ENCODE measurements at places on chromosomes 16 and 17.

DNA sequence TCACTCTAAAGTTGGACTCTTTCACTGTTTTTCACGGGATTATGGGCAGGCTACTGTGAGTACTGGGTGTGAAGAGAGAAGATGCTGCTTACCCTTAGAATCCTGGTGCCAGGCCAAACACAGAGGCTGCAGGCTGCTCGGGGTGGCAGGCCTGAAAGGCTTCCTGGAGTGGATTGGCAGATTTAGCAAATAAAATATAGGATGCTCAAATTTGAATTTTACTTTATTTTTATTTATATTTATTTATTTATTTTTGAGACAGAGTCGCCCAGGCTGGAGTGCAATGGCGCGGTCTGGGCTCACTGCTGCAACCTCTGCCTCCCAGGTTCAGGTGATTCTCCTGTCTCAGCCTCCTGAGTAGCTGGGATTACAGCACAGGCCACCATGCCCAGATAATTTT, 14.9 kb upstream of the STAC2 start:
- H3K36me3 ChIP-seq, result peaks cover 2% of the 10 kb centered on the region
- no peak overlapping the region for H3K4me3 ChIP-seq
- no peak for DNase-seq
- peaks cover 39% of the 10 kb centered on the region for H3K4me1 ChIP-seq
- no peak overlapping the region for H3K27ac ChIP-seq

DNA sequence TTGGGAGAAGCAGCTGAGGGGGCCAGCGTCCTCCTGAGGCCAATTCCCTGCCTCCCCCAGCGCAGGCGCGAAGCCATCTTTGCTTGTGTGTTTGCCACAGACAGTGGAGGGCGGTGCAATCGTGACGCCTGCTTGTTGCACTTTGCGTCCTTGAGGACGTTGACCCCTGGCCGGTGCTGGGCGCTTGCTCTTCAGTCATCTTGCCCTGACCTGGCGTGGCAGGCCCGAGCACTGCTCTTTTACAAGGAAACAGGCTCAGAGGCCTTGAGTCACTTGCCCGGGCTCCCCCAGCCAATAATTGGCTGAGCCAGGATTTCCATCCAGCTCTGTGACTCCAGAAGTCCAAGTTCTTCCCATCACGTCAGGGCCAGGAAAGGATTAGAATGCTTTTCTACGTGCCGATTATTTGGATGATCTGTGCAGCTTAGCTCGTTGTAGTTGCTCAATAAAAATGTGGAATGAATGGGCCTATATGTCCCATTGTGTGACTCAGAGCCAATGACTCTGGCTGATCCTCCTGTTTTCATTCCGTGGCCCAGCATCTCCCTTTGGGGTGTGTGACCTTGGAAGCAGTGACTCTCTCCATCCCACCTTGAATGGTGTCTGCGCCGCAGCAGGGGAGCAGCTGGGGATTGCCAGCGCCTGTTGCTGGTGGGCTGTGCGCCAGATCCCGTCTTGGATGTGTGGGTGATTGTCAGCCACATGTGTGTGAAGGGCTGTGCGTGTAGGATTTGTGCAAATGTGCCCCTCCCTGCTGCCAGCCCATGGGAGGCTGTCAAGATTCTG, 214.1 kb downstream of the SEC14L1 start:
- H3K36me3 ChIP-seq, result peaks cover 4% of the 10 kb centered on the region
- no peak overlapping the region for H3K27ac ChIP-seq
- DNase-seq, result no peak

DNA sequence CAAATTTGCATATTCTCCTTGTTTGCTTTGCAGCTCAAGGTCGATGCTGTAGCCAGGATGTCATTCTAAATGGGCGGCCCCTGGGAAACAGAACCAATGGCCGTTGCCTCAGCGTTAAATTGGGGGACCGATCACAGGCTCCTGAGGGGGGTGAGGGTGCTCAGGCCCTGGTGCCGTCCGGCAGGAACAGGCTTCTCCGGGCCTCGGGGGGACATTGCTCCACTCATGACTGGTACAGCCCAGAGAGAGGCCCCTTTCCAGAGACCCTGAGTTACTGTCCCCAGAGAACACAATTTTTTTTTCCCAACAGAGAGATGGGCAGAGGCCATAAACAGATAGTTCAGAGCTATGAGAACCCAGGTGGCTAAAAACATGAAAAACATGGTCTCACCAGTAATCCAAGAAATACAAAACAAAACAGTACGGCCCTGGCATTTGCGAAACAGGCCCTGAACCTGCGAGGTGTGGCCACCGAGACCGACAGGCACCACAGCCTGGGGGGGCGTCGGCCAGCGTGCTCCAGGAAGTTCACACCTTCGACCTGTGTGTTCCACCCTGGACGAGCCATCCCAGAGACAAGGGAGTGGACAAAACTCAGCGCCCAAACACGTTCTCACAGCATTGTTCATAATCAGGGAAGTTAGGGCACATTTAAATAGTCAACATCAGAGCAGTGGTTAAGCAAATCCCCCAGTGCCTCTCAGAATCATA, 82.8 kb downstream of the METRNL start:
- H3K4me1 ChIP-seq, result no peaks in the 10 kb centered on the region
- H3K27ac ChIP-seq, result no peak overlapping the region
- DNase-seq, result no peak
- no peaks in the 10 kb centered on the region for H3K27me3 ChIP-seq
- no peak overlapping the region for H3K4me3 ChIP-seq
- H3K36me3 ChIP-seq, result no peaks in the 10 kb centered on the region

- H3K36me3 ChIP-seq, result peaks cover 49% of the 10 kb centered on the region
- no peak overlapping the region for H3K27ac ChIP-seq
- DNase-seq, result no peak
- H3K4me1 ChIP-seq, result peaks cover 48% of the 10 kb centered on the region
Observed at GRCh38 chr17:1604831-1605528, 23.7 kb downstream of the SLC43A2 start.

Data from spinal cord (tissue), 10 donors.